Immature natural killer cell (primary cell): ENCODE measurements at places on chromosomes 5 and 9. TPM values are rescaled to one million over a fixed set of nuclear protein-coding genes. Genes with fewer than 3 reads are reported as not detected.
A peak's percentile ranks its signal among the peaks of the same experiment; 100 is the strongest.

DNA sequence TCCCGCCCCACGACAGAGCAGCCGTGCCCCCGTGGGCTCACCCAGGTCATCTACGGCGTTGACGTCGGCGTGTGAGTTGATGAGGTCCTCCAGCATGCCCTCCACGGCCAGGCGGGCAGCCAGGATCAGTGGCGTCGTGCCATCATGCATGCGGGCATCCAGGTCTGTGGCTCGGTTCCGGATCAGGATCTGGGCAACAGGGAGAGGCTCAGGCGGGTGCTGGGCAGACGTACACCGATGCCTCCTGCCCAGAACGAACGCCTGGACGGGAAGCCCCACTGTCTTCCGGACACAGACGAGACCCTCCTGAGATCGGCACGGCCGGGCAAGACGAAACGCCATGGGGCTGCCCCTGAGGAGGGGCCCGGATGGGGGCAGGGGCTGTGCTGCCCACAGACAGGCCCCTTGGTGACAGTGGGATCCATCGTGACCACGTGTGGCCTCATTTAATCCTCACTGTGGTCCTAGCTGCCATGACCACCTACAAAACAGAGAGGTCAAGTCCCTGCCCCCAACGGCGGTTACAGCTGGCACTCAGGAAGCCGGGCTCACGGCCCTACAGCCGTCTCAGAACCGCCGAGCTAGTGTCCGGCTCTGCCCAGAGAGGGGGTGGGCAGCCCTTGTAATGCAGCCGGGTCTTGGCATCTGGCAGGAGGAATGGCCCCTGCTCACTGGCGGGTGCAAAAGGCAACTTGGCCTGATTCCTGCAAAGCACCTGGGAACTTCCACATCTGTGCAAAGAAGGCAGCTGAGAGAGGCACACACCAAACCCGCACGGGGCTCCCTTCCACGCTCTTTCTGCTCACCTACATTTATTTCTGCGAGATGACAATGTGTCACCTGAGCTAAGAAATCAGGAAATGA lies 16.5 kb upstream of the SEC16A start:
- no peak overlapping the region for H3K4me3 ChIP-seq
- no peaks in the 10 kb centered on the region for H3K36me3 ChIP-seq
- no peaks in the 10 kb centered on the region for H3K4me1 ChIP-seq
- no peak for DNase-seq

DNA sequence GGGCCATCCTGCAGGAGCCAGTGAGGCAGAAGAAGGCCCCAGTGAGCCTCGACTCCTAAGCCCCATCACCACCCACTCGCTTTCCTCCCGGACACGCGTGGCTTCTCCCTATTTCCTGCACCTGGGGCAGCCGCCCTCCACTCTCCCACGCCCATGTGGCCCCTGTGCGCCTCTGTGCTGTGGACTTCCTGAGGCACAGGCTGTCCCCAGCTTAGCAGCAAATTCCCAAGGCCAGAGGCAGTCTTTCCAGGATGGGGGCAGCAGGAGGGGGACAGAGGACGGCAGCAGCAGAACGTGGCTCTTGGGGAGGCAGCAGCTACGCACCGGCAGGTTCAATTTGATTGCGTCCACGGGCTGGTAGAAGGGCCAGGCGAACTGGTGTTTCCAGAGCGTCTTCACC lies 14.9 kb downstream of the BRD3 start:
- no peak overlapping the region for H3K27ac ChIP-seq
- no peak overlapping the region for H3K4me3 ChIP-seq
- H3K4me1 ChIP-seq: peaks cover 17% of the 10 kb centered on the region
- H3K27me3 ChIP-seq: no peaks in the 10 kb centered on the region

DNA sequence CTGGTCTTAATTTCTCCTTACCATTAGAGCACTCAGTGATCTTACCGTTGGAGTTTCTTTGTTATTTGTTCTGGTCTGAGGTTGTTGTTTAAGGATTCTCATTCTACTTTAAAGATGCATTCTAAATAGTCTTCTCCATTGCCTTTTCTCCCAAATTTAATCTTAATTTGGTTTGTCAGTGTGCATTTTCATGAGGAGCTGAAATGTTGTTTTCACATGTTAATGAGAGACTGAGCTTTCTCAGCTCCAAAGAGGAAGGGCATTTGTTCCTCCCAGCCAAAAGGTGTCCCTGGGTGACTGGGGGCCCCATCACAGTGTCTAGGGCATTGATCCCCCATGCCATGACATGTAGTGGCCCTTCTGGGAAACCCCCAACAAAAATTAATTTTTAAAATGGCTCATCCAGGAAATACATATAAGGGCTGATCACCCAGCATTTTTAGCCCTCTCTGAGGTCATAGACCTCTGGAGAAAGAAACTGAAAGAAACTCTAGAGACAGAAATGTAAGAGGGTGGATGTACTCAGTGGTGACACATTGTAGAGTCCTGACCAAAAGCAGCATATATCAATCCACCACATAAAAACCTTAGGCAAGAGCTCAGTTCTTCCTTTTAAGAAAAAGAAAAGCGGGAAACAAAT lies 240.4 kb upstream of the RAI14 start:
- H3K27ac ChIP-seq: no peak overlapping the region
- peaks cover 6% of the 10 kb centered on the region for H3K27me3 ChIP-seq
- no peaks in the 10 kb centered on the region for H3K4me1 ChIP-seq
- no peak overlapping the region for H3K4me3 ChIP-seq
- H3K36me3 ChIP-seq: no peaks in the 10 kb centered on the region

GRCh38 chr5:156154757-156155156 lies 172.2 kb upstream of the SGCD start:
- no peaks in the 10 kb centered on the region for H3K36me3 ChIP-seq
- no peak for DNase-seq
- no peak overlapping the region for H3K27ac ChIP-seq

- no peaks in the 10 kb centered on the region for H3K36me3 ChIP-seq
- peaks cover 4% of the 10 kb centered on the region for H3K27me3 ChIP-seq
- H3K4me3 ChIP-seq: no peak overlapping the region
- no peak for DNase-seq
- no peak overlapping the region for H3K27ac ChIP-seq
These were observed 92.2 kb upstream of the IL33 start for GRCh38 chr9:6123416-6123815.

DNA sequence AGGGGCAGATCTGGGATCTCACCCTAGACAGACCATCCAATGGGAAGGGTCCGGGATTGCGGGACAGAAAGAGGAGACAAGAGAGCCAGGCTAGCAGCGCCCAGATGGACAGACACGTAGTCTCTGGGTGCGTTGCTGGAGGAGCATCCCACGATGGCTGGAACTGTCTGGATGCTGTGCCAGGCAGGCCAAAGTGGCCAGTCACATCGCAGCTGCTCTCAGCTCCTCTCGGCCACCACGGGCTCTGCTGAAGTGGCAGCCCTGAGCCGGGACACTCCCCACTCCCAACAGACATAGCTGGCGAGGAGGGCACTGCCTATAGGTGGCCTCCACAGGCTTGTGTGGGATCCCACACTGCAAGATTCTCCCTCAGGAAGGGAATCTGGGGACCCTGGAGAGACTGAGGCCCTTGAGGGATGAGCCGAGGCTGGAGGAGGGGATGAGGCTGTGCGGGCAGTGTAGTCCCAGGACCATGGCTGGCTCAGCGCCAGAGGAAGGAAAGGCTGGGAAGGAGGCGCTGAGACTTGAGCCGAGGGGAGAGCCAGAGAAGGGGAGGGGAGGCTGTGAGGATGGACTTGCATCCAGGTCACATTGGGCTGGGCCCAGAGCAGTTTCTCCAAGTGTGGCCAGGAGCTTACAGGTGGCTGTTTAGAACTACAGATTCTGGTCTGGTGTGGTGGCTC lies 10.3 kb upstream of the WDR5 start:
- no peak for DNase-seq
- H3K36me3 ChIP-seq: no peaks in the 10 kb centered on the region

GRCh38 chr9:81680506-81680905 lies 8.8 kb downstream of the TLE1 start:
- H3K4me1 ChIP-seq: peaks cover 17% of the 10 kb centered on the region
- no peak for DNase-seq
- H3K36me3 ChIP-seq: peaks cover 27% of the 10 kb centered on the region
- no peak overlapping the region for H3K27ac ChIP-seq

GRCh38 chr9:132787748-132788159 lies 90.3 kb downstream of the AK8 start:
- no peak overlapping the region for H3K27ac ChIP-seq
- no peak for DNase-seq
- no peak overlapping the region for H3K4me3 ChIP-seq

- H3K4me3 ChIP-seq: no peak overlapping the region
- no peaks in the 10 kb centered on the region for H3K36me3 ChIP-seq
- H3K27ac ChIP-seq: no peak overlapping the region
These were observed 12.2 kb upstream of the ISL1 start for GRCh38 chr5:51371052-51371451.

- no peak overlapping the region for H3K27ac ChIP-seq
These were observed 96.0 kb downstream of the SLIT3 start for GRCh38 chr5:169204788-169205400.

DNA sequence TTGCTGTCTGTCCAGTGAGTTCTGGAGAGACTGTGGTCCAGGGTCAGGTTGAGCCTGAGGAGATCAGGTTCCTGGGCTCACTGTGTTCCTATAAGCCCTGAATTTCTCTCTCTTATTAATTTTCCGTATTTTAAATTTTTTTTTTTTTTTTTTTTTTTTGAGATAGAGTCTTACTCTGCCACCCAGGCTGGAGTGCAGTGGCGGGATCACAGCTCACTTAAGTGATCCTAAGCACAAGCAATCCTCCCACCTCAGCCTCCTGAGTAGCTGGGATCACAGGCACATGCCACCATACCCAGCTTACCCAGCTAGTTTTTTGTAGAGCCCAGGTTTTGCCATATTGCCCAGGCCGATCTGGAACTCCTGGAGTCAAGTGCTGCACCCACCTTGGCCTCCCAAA lies 22.5 kb downstream of the NDST1 start:
- H3K27ac ChIP-seq: no peak overlapping the region
- peaks cover 9% of the 10 kb centered on the region for H3K4me1 ChIP-seq
- no peak overlapping the region for H3K4me3 ChIP-seq

DNA sequence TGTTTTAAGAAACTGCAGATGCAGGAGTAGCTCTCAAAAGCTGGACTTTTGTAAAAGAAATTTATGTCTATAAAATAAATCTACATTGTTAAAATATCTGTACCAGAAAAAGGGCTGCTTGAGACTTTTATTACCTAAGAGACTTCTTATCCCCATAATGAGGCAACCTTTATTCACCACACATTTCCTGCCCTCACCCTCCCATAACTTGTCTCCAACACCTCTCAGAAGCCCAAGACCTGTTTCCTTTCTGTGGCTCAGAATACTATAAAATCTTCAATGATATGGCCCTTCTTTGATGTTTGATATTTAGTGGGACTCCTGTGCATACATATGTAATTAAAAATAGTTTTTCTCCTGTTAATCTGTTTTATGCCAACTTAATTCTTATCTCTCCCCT lies 141.5 kb upstream of the FER start:
- no peak overlapping the region for H3K4me3 ChIP-seq
- DNase-seq: peak; percentile 5

DNA sequence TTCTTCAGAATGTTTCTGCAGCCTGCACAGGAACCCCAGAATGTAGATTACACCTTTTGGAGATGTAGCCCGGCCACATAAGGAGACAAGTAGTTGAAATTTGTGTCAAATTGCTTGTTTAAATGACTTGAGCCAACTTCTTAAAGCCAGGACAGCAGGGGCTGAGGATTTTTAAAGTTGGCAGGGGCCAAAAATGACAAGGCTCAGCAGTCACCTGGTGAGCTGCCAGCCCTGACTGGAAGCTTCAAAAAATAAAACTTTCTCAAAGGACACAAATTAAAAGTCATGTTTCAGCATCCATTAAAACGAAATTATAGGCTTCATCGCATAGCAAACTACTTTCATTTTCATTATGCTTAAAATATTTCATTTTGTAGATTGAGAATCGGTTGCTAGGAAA lies 340.3 kb upstream of the WWC1 start:
- H3K27ac ChIP-seq: no peak overlapping the region
- no peaks in the 10 kb centered on the region for H3K36me3 ChIP-seq

GRCh38 chr9:33795819-33796218 lies 458 bp downstream of the PRSS3 start:
- no peaks in the 10 kb centered on the region for H3K36me3 ChIP-seq
- no peak overlapping the region for H3K27ac ChIP-seq
- no peak for DNase-seq
- H3K4me1 ChIP-seq: no peaks in the 10 kb centered on the region
- no peak overlapping the region for H3K4me3 ChIP-seq
- H3K27me3 ChIP-seq: peaks cover 4% of the 10 kb centered on the region

- DNase-seq: no peak
- H3K4me1 ChIP-seq: no peaks in the 10 kb centered on the region
- H3K27me3 ChIP-seq: no peaks in the 10 kb centered on the region
- no peak overlapping the region for H3K27ac ChIP-seq
- H3K4me3 ChIP-seq: no peak overlapping the region
These were observed 1.3 kb upstream of the LIX1 start for GRCh38 chr5:97143704-97144103.

GRCh38 chr5:43410414-43410813 lies 1.8 kb downstream of the CCL28 start:
- H3K4me1 ChIP-seq: no peaks in the 10 kb centered on the region
- H3K27ac ChIP-seq: no peak overlapping the region
- no peaks in the 10 kb centered on the region for H3K36me3 ChIP-seq
- H3K27me3 ChIP-seq: peaks cover 2% of the 10 kb centered on the region

GRCh38 chr5:104016646-104017045 lies 454.1 kb upstream of the NUDT12 start:
- H3K36me3 ChIP-seq: no peaks in the 10 kb centered on the region
- no peak for DNase-seq
- H3K4me1 ChIP-seq: no peaks in the 10 kb centered on the region

GRCh38 chr9:103988821-103989220 lies 105.3 kb upstream of the SMC2 start:
- no peaks in the 10 kb centered on the region for H3K36me3 ChIP-seq
- DNase-seq: no peak
- no peak overlapping the region for H3K4me3 ChIP-seq
- H3K27ac ChIP-seq: no peak overlapping the region
- no peaks in the 10 kb centered on the region for H3K27me3 ChIP-seq
- no peaks in the 10 kb centered on the region for H3K4me1 ChIP-seq

GRCh38 chr5:6542421-6543345 lies 90.2 kb downstream of the NSUN2 start:
- no peaks in the 10 kb centered on the region for H3K36me3 ChIP-seq
- no peak for DNase-seq
- H3K4me3 ChIP-seq: no peak overlapping the region
- no peaks in the 10 kb centered on the region for H3K4me1 ChIP-seq
- H3K27ac ChIP-seq: no peak overlapping the region

- no peak for DNase-seq
- H3K27ac ChIP-seq: no peak overlapping the region
- H3K4me3 ChIP-seq: no peak overlapping the region
- no peaks in the 10 kb centered on the region for H3K27me3 ChIP-seq
- H3K4me1 ChIP-seq: no peaks in the 10 kb centered on the region
These were observed 21.3 kb downstream of the SEMA6A start for GRCh38 chr5:116553366-116553765.

DNA sequence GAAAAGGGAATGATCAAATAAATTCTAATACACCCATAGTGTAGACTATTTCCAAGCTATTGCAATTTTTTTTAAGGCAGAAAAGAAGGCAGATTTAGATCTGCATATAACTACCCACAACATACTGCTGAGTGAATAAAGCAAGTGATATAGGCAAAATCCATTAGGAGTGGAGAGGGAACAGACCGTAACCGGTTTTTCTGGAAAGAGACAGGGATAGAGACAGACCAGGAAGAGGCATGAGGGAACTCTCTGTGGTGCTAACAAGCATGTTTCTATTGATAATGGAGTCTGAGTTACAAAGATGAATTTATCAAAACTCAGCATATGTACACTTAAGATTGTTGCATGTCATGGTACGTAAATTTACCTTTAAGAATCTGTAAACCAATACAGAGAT lies 14.5 kb downstream of the ZDHHC21 start:
- H3K36me3 ChIP-seq: peaks cover 7% of the 10 kb centered on the region
- H3K4me1 ChIP-seq: peaks cover 58% of the 10 kb centered on the region
- H3K27ac ChIP-seq: peak overlapping the region; percentile 25
- DNase-seq: no peak

The LCN15 gene
- not detected for polyA plus RNA-seq

The KIAA0825 gene
- 0.52 TPM for polyA plus RNA-seq

The GFPT2 gene
- polyA plus RNA-seq: not detected

The TMEM174 gene
- polyA plus RNA-seq: not detected

The PCDHB3 gene
- polyA plus RNA-seq: not detected

The KIF4B gene
- polyA plus RNA-seq: not detected
